Stromal cell of bone marrow (primary cell): ENCODE measurements at places on chromosomes 6 and 20.

DNA sequence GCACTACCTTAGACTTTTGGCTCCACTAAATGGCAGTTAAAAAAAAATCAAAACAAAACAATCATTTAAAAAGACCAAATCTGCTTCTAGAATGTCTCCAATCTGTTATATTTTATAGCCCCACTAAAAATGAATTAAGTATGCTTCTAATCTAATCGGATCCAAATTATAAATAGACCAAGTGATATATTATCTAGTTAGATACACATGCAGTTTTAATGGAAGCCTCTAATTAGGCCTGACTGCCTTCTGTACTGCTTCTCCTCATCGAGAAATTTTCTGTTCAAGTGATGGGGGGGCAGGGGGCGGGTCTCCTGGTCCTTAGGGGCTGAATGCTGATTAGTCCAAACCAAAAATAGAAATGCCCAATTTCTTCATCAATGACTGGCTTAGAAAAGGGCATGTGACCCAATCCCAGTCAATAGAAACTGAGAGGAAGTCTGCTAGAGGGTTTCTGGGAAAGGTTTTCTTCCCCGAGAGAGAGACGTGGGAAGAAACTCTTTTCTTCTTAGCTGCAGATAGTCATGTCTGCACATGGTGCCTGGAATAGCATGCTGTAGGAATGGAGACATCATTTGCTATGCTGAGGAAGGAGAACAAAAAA lies 6.9 kb downstream of the SESN1 start:
- no peak for DNase-seq

- DNase-seq: no peak
These were observed 439.5 kb downstream of the PLCB1 start for GRCh38 chr20:8571611-8572010.

DNA sequence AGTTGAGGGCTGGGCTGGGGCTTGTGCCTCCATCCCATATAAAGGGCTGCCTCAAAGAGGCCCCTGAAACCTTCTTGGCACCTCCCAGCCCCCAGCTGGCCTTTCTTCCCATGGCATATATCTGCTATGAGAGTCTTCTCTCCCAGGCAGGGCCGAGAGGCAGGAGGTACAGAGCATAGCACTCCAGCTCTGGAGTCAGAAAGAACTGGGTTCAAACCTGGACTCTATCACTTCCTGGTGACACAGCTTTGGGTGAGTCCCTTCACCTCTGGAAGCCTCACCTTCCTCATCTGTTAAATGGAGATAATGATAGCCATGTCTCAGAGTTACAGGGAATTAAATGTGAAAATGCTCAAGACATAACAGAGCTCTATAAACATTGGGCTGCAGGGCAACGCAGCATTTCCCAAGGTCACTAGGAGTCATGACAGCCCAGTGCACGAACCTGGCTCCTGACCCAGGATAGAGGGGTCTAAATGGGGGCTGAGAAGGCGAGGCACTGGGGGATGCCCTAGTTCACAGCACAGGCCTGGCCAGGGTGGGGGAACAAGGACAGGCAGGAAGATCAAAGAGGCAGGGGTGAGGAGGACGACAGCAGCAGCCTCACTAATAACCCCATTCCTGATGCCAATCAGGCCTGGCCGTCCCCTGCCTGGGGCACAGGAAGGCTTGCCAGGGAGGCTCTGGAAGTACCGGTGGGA lies 1.9 kb downstream of the FAM83C start:
- no peak for DNase-seq

DNA sequence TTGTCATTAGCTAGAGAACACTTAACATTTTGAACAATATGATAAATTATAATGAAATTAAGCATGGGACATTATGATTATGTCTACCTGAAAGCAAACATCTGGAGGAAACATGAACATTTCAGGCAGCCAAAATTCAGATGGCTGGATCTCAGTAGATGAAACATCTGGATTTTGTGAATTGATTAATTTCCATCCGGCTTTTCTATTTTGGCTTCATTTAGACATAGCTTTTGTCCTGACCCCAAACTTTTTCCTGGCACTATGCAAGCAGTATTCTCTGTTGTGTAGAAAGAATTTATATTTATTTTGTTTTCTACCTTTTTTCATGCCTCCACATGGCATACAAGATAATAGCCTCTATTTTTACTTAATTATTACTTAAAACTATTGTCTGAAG lies 186.3 kb downstream of the OGFRL1 start:
- DNase-seq: no peak

DNA sequence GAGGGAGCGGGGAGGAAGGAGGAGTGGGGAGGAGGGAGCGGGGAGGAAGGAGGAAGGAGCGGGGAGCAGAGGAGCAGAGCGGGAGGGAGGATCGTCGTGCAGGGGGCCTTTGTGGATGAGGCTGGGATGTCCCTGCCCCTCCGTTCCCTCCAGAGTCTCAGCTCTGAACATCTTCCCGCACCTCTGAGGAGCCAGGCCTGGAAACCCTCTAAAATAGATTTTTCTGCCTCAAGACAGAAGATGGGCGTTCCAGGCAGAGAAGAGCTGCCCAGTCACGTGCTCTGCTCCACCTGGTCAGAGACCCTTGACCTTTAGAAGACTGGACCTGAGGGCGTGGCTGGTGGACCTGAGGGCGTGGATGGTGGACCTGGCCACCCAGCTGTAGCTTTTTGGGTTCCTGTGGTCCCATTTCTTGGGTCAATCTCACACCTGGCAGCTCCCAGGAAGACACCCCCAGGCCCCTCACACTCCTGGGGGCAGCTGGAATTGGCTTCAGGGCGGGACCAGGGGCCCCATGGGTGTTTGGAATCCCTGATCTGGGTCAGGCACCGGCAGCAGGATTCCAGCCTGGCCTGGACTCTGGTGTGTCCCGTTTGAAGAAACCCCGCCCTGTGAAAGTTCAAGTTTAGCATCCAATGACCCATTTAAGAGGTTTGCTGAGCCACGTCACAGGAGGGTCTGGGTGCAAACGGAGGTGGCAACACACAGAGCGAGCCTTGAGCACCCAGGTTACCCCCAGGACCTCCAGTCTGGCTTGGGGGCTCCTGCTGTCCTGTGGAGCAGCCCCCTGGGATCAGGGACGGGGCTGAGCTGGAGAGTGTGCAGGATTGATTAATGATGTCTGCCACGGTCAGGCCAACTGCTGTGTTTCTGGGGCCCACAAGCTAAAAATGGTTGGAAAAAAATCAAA lies 96.9 kb upstream of the BHLHE23 start:
- DNase-seq: no peak

GRCh38 chr6:163790266-163790840 lies 375.8 kb downstream of the QKI start:
- DNase-seq: no peak

DNA sequence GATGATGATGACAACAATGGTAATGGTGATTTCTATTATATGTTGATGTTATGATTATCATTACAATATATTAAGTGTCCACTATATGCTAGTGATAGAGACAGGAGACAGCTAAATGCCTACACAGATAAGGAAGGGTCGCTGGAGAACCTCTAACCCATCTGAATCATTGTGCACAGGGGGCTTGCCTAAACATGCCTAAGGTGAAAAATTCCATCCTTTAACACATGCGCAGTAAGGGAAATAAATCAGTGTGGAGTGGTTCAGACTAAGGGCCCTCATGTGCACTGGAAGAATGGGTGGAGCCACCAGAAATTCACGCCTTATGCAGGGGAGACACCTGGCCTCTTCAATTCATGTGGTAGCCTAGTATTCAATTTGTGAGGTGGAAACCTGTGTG lies 120.4 kb downstream of the TPBG start:
- no peak for DNase-seq

- DNase-seq: peak; percentile 62
These were observed 121.2 kb upstream of the LAMP5 start for GRCh38 chr20:9392892-9393857.

DNA sequence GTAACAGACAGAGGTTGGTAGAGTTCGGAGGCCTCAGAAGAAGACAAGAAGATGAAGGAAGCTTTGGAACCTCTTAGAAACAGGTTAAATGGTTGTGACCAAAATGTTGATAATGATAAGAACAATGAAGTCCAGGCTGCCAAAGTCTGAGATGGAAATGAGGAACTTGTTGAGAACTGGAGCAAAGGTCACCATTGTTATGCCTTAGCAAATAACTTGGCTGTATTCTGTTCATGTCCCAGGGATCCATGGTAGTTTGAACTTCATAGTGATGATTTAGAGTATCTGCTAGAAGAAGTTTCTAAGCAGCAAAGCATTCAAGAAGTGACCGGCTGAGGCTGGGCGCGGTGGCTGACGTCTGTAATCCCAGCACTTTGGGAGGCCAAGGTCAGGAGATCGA lies 11.1 kb upstream of the LSM14B start:
- no peak for DNase-seq

DNA sequence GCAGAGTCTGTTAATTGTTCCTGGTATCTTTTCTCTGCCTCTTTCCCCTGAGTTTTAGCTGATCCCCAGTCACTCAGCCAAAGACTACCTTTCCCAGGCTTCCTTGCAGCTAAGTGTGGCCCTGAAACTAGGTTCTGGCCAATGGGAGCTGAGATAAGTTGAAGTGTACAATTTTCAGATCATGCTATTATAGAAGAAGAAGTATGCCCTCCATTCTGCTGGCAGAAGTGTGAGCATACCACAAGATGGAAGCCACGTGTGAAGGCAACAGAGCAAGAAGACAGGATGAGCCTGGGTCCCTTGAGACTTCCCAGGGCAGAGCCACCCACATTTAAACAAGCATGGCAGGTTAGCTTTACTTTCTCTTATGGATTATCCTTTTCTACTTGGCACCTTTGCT lies 273.2 kb downstream of the HIVEP2 start:
- no peak for DNase-seq

DNA sequence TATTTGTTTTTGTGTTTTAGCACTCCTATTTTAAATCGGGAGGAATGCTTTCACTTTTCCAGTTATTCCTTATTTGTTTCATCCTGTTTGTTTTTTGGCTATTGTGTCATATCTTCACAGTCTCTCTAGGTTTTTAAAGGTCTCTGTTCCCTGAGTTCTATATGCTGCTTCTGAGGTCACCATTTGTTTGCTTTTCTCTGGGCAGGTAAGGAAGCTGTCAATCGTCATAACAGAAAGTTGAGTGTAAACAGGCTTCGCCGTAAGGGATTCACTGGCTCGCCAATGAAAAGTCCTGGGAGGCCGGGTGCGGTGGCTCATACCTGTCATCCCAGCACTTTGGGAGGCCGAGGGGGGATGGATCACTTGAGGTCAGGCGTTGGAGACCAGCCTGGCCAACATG lies 48.7 kb upstream of the RPS6KA2 start:
- no peak for DNase-seq

DNA sequence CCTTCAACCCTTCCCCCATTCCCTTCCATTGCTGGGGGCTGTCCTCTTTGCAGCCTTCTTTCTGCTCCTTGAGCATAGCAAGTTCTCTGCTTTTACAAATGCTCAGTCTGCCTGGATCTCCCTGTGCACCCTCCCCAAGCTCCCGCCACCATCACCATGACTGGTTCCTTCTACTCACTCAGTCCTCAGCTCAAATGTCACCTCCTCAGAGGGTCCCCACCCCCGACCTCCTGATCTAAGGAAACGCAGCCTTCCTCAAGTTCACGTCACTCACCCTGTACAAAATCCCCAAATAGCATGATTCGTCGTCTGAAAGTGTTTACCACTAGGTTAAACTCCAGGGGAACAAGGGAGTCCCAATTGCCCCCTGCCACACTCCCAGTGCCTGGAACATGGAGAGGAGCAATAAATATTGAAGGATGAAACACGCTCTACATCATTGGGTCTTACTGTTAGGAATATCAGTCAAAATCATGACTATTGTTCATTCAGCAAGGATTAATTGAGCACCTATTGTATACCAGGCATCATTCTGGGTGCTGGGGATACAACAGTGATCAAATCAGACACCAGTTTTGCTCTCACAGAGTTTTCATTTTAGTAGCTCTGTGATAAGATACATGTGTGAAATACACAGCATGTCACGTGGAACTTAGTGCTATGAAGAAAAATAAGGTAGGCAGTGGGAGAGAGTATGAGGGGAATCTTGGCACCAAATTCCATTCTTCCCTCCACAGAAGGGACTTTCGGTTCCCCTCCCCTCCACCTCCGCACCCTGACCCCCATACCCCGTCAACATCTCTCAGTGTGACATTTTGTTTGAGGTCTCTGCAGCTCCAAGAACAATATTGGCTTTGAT lies 15.6 kb downstream of the TP53RK start:
- DNase-seq: no peak

DNA sequence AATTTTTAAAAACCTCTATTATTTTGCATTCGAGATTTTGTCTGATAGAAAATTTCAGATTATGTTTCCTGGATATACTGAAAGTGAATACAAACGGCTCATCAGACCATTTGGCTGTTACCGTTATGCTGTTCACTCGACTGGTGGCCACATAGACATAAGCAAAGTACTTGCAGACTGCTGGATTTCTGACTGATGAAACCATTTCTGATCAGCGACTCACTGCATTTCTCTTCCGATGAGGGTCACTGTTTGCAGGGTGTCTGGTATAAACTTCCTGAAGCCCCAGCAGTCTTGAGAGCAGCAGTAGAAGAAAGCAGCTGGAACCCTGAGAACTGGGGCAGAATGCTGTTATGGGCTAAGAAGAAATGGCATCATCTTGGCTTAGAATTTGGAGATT lies 17.7 kb downstream of the SNX9 start:
- peak; percentile 43 for DNase-seq

DNA sequence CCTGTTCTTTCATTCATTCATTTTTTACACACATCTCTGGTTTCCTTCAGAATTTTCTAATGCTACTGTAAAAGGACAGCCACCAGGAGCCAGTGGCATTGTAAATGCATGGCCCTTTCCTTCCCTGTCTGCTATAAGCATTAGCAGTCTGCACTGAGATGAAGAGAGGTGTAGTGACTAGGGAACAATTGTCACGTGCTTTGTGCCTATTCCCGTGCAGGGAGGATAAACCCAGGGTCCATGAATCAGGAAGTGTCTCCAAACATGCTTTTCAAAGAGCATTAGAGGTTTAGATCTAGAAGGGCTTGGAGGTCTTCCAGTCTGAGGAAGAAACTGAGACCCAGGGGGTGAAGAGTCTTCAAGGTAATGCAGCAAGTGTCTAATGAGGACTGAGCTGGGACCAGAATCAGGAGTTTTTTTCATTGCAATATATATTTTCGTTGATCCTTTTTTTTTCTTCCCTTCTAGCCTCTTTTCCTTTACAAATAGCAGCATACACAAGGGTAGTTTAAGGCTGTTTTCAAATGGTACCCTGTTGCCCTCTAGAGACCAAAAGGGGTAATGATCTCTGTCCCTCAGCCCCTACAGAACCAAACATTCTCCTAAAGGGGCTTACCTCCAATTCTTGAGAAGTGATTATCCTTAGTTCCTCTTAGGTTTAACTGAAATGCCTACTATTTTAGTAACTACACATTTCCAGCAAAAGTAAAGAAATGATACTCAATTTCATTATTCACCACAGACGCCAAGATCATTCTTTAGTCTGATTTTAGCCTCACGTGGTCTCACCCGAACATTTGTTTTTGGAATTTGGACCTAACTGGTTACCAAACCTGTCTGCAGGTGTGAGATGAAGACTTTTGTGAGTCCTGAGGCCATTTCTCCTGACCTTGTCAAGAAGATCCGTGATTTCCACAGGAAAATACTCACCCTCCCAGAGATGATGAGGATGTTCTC lies 6.6 kb downstream of the TRIM15 start:
- peak; percentile 44 for DNase-seq

DNA sequence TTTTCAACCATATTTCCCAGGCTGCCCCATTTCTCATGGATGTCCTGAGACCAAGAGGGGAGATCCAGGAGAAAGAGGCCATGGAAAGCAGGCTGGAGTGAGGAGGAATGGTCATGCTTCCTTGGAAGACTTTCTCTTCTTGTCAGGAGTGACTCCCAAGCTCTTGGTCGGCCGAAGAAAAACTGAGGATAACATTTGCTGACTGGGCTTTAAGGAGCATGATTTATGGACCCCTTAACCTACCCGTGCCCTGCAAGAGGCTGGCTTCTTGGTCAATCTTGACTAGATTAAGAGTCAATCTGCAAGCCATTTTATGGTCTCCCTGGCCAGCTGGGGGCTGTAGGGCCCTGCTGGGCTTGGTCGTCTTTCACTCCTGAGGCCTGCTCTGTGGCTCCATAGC lies 22.8 kb downstream of the ADGRF4 start:
- DNase-seq: no peak
